ENCODE measurements at places on chromosomes 5 and 9.

- DNase-seq = no peak
Observed at GRCh38 chr5:76180814-76181805, 97.9 kb downstream of the SV2C start.

GRCh38 chr5:27594141-27594540 is 555.8 kb upstream of the CDH9 start:
- no peak for DNase-seq

GRCh38 chr5:91302305-91302704 is 80.8 kb downstream of the ARRDC3 start:
- DNase-seq = no peak

DNA sequence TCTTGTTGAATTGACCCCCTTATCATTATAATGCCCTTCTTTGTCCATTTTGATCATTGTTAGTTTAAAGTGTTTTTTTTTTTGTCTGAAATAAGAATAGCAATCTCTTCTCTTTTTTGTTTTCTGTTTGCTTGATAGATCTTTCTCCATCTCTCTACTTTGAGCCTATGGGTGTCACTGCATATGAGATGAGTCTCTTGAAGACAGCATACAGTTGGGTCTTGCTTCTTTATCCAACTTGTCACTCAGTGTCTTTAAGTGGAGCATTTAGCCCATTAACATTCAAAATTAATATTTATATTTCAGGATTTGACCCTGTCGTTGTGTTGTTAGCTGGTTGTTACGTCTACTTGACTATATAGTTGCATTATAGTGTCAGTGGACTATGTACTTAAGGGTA is 135.4 kb downstream of the HMHB1 start:
- DNase-seq = no peak

GRCh38 chr5:127754259-127754658 is 51.1 kb downstream of the CCDC192 start:
- DNase-seq = no peak

DNA sequence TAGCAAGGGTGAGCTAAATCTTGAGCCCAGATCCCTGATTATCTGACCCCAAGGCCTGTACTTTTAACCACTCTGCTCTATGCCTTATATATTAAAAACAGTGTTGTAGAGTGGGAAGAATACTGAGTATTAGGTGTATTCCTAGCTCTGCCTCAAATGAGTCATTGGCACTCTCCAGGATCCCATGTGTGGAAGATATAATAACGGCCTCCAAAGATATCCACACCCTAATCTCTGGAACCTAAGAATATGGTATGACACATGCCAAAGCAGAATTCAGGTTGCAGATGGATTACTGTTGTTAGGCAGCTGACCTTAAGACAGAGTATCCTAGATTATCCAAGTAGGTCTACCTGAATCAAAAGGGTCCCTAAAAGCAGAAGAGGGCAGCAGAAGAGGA is 110.8 kb downstream of the ADRB2 start:
- no peak for DNase-seq

DNA sequence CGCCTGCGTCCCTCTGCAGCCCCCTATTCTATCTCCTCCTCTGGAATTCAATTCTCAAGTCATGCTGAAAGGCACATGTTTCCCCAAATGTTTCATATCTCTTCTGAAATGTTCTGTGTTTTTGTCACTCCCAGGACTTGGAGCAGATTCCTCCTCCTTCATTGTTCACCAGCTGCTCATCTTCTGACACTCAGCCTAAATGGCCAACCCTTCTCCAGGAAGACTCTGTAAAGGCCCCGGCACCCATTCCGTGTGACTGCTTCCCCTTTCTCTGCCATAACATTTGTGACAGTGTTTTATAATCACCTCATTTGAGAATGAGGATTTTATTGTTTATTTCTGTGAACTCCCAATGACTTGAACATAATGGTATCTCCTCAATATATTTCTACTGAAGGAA is 170.8 kb upstream of the ADAMTS16 start:
- no peak for DNase-seq

DNA sequence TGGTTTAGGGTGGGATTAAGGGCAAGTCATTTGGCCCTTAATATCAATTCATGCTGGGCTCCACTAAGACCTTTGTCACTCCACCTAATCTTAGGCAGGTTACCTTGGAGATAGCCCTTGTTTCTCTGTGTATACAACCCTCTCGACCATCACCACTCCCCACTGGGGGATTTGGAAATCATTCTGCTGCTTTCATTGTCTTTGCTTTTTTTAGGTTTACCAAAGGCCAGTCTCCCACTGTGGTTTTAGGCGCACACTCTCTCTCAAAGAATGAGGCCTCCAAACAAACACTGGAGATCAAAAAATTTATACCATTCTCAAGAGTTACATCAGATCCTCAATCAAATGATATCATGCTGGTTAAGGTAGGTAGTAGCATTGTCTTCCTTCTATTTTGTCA is 6.2 kb downstream of the GZMK start:
- no peak for DNase-seq

- DNase-seq = no peak
Observed at GRCh38 chr9:114806526-114806900, 674 bp upstream of the TNFSF15 start.

- no peak for DNase-seq
Observed at GRCh38 chr9:18366184-18366583, 107.8 kb upstream of the ADAMTSL1 start.

GRCh38 chr5:61919920-61920319 is 386.1 kb upstream of the KIF2A start:
- no peak for DNase-seq

- peak; percentile 57 for DNase-seq
Observed at GRCh38 chr9:132669319-132669697, 475 bp downstream of the DDX31 start.

- peak; percentile 74 for DNase-seq
Observed at GRCh38 chr5:169009123-169009522, 291.8 kb downstream of the SLIT3 start.

- DNase-seq = no peak
Observed at GRCh38 chr5:112975721-112976431, 722 bp upstream of the DCP2 start.

GRCh38 chr9:133948131-133948530 is 44.0 kb downstream of the VAV2 start:
- DNase-seq = no peak

- DNase-seq = no peak
Observed at GRCh38 chr5:1497795-1498622, 25.8 kb downstream of the LPCAT1 start.

DNA sequence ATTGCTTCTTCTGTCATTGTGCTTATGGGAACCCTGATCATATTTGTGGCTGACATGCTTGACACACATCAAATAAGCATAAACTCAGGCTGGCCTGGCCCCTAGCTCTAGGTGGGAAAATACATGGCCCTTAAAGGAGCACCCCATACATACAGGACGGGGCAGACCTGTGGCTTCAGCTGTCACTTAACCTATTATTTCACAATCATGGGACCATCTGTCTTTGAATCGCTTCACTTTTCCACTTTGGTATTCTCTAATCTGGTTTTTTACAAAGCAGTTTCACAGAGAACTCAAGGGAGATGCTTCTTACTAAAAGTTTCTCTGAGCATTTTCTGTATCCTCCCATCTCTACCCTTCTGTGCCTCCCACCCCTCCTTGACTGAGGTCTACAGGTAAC is 34.6 kb upstream of the LRRTM2 start:
- no peak for DNase-seq

All from AG08395 (cell line).